Stimulated activated CD8-positive, alpha-beta memory T cell treated with anti-CD3 and anti-CD28 coated beads, Interleukin-4, amount 100 ng/mL, for 4 hours (primary cell): ENCODE measurements at places on chromosomes 12 and 14.

DNA sequence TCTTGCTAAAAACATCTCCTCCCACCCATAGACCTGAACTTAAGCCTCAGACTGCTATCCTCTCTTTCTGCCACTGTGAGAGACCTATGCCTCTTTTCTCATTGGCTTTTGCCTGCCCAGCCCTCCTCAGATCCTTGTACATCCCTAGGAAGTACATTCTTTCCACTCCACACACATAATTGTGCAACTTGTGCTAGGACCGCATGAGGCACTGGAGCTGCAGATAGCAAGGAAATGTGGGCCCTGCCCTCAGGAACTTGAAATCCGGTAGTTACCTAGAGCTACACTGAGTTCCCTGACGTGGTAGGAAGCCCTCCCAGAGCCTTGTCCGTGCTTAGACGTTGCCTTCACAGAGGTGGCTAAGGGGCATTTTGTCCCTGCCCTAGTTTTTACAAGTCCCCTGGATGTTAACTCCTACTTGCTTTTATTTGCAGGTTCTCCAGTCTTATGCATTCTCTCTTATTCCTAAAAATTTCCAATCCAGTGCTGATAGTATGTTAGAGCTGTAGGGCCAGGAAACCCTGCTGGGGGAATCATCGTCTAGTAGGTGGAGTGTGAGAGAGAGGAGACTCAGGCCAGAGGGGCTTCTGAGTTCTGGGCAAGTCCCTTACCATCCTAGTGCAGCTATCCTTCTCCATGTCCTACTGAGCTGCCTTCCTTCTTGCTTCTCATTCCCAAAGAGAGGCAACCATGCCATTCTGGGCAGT, 41.3 kb downstream of the NTF3 start:
- DNase-seq, result no peak

DNA sequence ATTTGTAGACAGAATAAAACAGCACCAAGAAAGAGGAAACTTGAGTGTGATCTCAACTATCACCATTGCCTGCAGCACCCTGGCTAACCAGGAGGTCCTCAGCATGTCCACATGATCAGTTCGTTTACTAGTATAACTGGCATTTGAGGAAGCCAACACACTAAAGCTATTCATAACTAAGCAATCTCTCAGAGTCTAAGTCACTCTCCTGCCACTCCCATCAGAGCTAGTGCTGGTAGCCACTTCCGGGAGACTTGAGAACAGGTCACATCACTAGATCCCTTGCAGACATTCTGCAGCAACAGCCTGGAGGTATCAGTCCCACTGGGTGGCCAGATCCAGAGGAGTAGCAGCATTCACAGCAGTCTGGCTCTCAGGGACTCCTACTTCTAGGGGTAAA, 352.9 kb upstream of the OR4E1 start:
- no peak for DNase-seq

DNA sequence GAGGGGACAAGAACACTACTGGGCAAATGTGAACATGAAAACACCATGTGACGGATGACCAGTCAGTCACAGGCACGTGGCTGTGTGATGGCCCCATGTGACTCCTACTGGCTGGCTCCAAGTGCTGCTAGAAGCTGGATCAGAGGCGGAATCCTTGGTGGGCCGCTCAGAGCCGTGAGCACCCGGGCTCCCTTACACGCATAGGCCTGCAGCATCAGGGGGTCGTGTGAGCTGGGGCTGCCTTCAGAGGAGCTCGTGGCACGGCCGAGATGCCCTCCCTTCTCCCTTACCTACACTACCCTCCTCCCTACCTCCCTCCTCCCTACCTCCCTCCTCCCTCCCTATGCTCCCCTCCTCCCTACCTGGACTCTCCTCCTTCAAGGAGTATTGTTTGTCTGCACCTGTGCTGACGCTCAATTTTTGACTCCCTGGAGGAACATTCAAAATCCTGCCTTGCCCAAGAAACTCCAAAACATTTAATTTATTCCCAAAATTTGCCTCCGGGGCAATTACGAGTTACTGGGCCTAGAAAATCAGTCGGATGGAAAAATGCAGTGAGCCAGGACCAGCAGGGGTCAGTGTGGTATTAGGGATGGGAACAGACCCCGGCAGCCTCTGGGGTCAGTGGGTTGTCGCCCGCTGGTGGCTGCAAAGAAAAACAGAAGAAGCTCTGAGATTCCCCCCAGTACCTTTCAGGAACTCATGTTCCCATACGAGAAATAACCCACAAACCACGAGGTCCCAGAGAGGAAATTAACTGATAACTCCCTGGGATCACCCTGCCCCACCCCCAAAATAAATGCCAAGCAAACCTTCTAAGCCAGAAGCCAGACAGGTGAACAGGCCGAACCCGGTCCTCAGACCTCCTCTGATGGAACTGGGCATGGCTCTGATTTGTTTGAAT, 61.3 kb downstream of the C14orf132 start:
- DNase-seq, result peak; percentile 21

- no peak for DNase-seq
Measured at GRCh38 chr12:118044075-118044474, 16.9 kb downstream of the WSB2 start.

DNA sequence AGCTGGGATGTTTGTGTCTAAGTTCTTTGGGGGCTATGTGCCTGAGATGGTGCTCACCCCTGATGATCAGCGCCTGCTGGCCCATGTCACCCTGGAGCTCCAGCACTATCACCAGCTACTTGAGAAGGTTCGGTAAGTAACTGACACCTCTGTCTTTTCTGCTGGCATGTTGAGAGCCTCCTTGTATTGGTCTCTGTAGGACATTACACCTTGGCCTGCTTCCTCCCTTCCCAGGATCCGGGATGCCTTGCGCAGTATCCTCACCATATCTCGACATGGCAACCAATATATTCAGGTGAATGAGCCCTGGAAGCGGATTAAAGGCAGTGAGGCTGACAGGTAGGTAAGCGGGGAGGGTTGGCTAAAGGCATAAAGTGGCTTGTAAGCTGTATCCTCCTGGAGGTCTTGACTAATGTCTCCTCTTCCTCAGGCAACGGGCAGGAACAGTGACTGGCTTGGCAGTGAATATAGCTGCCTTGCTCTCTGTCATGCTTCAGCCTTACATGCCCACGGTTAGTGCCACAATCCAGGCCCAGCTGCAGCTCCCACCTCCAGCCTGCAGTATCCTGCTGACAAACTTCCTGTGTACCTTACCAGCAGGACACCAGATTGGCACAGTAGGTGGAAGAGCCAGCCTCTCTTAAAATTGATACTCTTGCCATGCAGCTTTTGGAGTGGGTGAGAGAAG, 5.5 kb downstream of the DDIT3 start:
- no peak for DNase-seq

DNA sequence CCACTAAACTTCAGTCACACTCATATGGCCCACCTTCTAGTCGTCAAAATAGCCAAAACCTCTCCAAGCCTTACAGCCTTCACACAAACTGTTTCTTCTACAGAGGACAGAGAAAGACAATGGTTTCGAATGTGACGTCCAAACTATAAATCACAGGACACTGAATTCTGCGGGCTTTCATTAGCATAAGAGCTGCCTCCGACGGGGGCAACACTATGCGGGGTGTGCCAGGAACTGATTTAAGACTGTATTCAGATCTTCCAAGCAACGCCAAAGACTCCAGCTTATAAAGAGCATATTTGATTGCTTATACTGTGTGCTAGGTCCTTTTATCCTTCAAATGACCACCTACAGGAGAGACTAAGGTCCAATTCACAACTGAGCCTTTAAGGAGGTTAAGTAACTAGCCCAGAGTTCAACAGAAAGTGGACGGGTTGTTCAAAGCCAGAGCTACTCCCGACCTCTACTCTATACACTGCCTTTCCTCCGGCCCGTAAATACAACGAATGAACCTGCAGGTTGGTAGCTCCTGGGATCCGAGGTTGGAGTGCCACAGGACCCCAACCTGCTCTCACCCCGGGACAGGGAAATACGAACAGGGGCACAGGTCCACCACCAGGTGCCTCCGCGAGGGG, 575 bp downstream of the L2HGDH start:
- no peak for DNase-seq

- DNase-seq, result no peak
Measured at GRCh38 chr14:104155513-104155912, 17.1 kb downstream of the KIF26A start.

- DNase-seq, result no peak
Measured at GRCh38 chr12:50344245-50344644, 52.2 kb downstream of the FAM186A start.

- DNase-seq, result no peak
Measured at GRCh38 chr12:25135531-25136154, 59.3 kb downstream of the DNAI7 start.

DNA sequence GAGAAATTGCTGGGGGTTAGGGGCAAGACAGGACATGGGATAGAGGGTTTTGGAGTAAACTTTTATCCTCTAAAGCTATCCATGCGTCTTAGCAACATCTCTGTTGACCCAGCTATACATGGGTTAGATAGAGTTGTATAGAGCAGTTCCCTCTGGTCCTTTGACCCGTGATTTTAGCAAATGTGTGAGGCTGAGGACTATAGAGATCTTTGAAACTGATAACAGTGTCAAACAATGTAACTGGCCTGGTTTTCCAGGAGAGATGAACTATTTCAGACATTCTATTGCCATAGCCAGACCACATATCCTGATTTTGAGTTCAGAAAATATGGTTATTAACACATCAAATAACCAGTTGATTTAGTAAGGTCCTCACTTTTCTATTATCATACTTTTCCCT, 60.4 kb downstream of the B4GALNT3 start:
- no peak for DNase-seq

GRCh38 chr14:101972126-101972866, 7.9 kb downstream of the DYNC1H1 start:
- DNase-seq, result no peak

DNA sequence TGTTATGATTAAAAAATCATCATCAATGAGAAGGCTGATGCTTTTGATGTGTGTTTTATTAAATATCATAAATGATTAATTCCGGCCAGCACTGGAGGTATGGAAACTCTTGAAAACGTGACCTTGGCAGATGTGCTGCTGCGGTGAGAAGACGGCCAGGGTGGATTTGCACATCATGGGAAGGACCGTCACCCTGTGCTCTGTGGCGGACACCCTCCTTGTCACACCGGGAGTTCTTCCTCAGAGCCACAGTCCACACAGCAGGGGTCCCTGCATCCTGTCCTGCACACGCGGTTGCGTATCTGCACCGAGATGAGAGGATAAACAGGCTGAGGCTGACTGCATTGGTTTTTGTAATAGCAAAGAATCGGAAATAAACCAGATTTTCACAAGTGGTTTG, 33.5 kb downstream of the FZD10 start:
- DNase-seq, result no peak

- DNase-seq, result no peak
Measured at GRCh38 chr14:83842547-83842946, 1687.4 kb upstream of the FLRT2 start.

DNA sequence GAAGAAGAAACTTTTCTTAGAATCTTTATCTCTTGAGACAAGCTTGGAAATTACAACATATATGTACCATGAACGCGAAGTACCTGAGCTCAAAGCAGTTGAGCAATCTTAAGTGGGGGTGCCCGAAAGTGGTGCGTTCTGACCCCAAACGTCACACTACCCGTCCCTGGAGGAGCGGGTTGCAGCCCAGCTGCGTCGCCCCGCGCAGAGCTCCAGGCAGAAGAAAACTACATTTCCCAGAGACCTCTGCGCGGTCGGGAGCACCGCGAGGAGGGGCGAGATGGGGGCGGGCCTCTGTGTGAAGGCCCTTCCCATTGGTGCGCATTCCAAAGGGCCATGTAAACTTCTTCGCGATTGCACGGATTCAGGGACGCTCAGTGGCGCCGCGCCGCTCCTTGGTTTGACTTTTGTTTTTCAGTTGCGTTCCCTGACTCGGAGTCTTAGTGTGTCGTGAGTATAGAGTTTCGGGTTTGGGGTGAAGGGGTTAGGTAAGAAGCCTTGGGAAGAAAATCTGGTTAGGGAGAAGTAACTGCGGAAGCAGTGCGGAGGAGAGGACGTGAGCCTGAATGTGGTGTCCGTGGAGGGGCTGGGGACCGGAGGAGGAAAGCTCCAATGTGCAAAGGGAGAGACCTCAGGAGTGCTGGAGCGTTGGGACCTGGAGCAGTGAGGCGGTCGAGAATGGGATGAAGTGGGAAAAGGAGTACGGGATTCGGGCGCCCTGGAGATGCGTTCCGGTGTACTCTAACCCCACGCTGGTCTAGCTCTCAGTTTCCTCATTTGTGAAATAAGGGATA, at the start of gene CCDC77:
CCDC77 (plus strand) TSS at position 410 of the 794 bp plus-strand sequence. CDS start 7,740 bp downstream, outside the sequence.
- DNase-seq, result peak; percentile 77

DNA sequence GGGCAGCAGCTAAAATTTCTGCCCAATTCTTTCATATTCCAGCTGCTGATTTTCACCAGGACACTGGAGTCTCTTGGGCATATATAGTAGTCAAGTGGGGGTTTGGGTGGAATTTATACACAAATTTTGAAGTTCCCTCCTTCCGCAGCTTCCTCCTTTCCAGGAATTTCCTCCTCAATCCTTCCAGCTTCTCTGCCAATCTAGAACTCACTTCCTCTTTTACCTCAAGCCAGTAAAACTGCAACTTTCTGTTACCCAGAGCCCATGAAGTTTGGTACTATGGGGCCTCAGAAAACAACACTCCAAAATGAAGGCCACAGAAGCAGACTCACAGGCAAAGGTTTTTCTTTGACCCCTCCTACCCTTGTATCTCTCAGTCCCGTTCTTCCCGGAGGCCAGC, 51.7 kb upstream of the G2E3 start:
- no peak for DNase-seq

DNA sequence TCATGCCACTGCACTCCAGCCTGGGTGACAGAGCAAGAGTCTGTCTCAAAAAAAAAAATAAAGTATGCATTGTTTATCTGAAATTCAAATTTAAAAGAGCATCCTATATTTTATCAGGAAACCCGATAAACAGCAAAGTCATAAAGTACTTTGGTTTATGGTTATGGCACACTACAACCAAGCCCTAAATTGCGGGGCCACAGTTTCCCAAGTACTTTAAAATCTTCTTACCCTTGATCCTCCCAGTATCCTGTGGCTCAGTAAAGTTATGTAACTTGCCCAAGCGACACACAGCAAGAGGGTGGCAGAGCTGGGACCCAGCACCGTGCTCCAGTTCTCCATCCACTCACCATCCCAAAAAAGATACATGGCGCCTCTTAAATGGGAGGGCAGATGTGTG, 35.2 kb downstream of the KSR2 start:
- no peak for DNase-seq

GRCh38 chr12:720231-720941, 32.0 kb upstream of the WNK1 start:
- DNase-seq, result no peak

DNA sequence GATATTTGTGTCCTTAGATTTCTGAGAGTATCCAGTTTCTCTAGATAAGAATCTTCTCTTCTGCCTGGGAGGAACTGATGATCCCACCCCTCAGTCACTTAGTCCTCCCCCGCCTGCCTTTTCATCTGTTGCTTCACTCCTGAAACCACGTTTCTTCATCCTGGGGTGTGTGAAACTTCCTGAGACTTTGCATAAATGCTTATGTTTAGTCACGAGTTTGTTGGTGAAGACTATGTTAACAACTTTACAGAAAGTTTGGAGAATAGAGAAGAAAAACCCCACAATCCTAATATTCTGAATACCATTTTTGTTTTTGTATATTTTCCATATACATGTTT, 33.2 kb downstream of the MARK3 start:
- DNase-seq, result no peak

GRCh38 chr12:122030424-122031035, 8.8 kb downstream of the BCL7A start:
- DNase-seq, result no peak
